ENCODE measurements at places on chromosomes 6 and 20. TPM values are rescaled to one million over a fixed set of nuclear protein-coding genes. Genes with fewer than 3 reads are reported as not detected.

GRCh38 chr6:151551223-151551857 is 57.5 kb downstream of the CCDC170 start:
- no peaks in the 10 kb centered on the region for H3K27me3 ChIP-seq
- H3K4me1 ChIP-seq: no peaks in the 10 kb centered on the region
- no peak overlapping the region for H3K4me3 ChIP-seq
- H3K27ac ChIP-seq: no peak overlapping the region
- H3K36me3 ChIP-seq: no peaks in the 10 kb centered on the region

DNA sequence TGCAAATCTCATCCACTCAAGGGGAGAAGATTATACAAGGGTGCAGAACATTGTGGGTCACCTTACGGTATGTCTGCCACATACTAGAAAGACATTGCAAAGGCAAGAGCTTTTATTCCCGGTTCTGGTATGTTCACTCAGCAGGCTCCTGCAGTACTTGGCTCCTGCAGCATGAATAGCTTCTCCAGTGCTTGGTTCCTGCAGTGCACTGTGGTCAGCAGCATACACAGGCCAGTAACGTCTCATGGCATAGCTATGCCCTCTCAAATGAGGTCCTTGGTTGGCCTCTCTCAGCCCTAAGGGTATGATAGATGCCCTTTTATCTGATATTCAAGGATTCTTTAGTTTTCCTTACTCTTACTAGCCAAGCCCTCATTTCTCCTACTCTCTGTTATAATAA is 12.6 kb downstream of the TCP11 start:
- no peak overlapping the region for H3K27ac ChIP-seq
- H3K4me3 ChIP-seq: no peak overlapping the region
- no peak for DNase-seq
- no peaks in the 10 kb centered on the region for H3K27me3 ChIP-seq
- no peaks in the 10 kb centered on the region for H3K36me3 ChIP-seq

- no peak overlapping the region for H3K4me3 ChIP-seq
- no peaks in the 10 kb centered on the region for H3K36me3 ChIP-seq
- DNase-seq: no peak
These were observed 83.4 kb downstream of the ZNF217 start for GRCh38 chr20:53510262-53510661.

DNA sequence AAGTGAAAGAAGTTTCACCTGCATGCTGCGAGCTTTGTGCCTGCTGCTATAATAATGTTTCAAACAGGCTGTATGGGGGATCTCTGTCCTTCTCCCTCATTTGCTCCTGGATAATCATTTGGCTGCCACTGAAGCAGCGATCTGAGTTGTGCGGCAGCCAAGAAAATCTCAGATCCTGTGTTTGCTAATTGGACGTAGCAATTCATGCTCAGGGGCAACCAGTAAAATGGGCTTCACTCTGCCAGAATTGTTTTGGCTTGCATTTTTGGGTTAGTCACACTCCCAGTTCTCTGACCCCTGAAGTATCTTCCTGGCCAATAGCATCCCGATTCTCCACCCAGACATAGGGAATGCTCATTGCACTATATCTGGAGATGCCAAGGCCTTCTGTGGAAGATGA is 13.7 kb upstream of the STXBP5 start:
- H3K4me1 ChIP-seq: no peaks in the 10 kb centered on the region
- DNase-seq: no peak
- no peaks in the 10 kb centered on the region for H3K36me3 ChIP-seq
- H3K27ac ChIP-seq: no peak overlapping the region

- peak overlapping the region; percentile 26 for H3K27ac ChIP-seq
- peaks cover 51% of the 10 kb centered on the region for H3K36me3 ChIP-seq
- no peak overlapping the region for H3K4me3 ChIP-seq
These were observed 151.7 kb downstream of the DST start for GRCh38 chr6:56490993-56491392.

OR2B3 gene
- not detected for total RNA-seq

CLIC5 gene
- total RNA-seq: 7.6 TPM

PRSS35 gene
- 1.8 TPM for total RNA-seq

TSHZ2 gene
- total RNA-seq: 51.9 TPM
